Gastrocnemius medialis (tissue), 4 donors: ENCODE measurements at places on chromosomes 6 and 20.
A peak's percentile ranks its signal among the peaks of the same experiment; 100 is the strongest.

DNA sequence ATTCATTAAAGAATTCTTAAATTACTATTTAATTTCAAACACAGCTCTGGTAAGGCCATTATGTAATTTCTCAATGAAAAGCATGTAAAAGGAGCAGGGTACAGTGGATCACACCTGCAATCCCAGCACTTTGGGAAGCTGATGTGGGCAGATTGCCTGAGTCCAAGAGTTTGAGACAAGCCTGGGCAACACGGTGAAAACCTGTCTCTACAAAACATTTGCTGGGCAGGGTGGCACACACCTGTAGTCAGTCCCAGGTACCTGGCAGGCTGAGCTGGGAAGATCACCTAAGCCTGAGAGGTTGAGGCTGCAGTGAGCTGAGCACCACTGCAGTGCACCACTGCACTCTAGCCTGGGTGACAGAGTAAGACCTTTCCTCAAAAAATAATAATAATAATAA, 37.4 kb downstream of the MDN1 start:
- no peak overlapping the region for H3K27ac ChIP-seq
- no peaks in the 10 kb centered on the region for H3K27me3 ChIP-seq
- no peak overlapping the region for H3K4me3 ChIP-seq

- no peaks in the 10 kb centered on the region for H3K27me3 ChIP-seq
- H3K4me3 ChIP-seq, result no peak overlapping the region
- H3K36me3 ChIP-seq, result no peaks in the 10 kb centered on the region
- peak overlapping the region; percentile 89 for H3K27ac ChIP-seq
Observed at GRCh38 chr6:105170059-105170458, 9.8 kb downstream of the POPDC3 start.

GRCh38 chr6:2765896-2766766, 938 bp downstream of the WRNIP1 start:
- H3K36me3 ChIP-seq, result no peaks in the 10 kb centered on the region
- H3K27ac ChIP-seq, result peak overlapping the region; percentile 96
- no peak for DNase-seq
- peaks cover 55% of the 10 kb centered on the region for H3K4me1 ChIP-seq

- no peak for DNase-seq
- no peak overlapping the region for H3K27ac ChIP-seq
- H3K27me3 ChIP-seq, result no peaks in the 10 kb centered on the region
- no peak overlapping the region for H3K4me3 ChIP-seq
Observed at GRCh38 chr6:166848979-166849748, 107.2 kb downstream of the RNASET2 start.

DNA sequence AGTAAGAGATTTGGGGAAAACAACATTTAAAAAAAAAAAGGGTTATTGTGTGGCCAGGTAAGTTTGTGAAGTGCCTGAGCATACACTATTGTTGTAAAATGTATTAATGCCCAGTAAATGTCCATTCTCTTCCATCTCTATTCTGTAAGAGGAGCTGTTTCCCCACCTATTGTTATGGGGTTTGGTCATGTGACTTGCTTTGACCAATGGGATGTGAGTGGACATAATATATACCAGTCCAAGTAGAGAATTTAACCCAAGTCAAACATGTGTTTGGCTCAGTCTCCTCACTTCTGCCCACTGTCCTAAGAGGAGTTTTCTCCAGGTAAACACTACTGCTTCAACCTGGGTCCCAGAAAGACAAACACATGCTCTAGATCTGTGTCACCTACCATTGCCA, 377.1 kb downstream of the FOXA2 start:
- H3K4me1 ChIP-seq, result no peaks in the 10 kb centered on the region
- no peaks in the 10 kb centered on the region for H3K36me3 ChIP-seq
- DNase-seq, result no peak
- no peaks in the 10 kb centered on the region for H3K27me3 ChIP-seq
- no peak overlapping the region for H3K27ac ChIP-seq

GRCh38 chr6:134921721-134922261, 28.1 kb downstream of the ALDH8A1 start:
- peak overlapping the region; percentile 59 for H3K27ac ChIP-seq
- H3K27me3 ChIP-seq, result no peaks in the 10 kb centered on the region

- H3K27me3 ChIP-seq, result no peaks in the 10 kb centered on the region
- H3K36me3 ChIP-seq, result no peaks in the 10 kb centered on the region
- no peak overlapping the region for H3K27ac ChIP-seq
- H3K4me1 ChIP-seq, result no peaks in the 10 kb centered on the region
- H3K4me3 ChIP-seq, result no peak overlapping the region
Observed at GRCh38 chr6:132063738-132064137, 112.6 kb upstream of the CCN2 start.

DNA sequence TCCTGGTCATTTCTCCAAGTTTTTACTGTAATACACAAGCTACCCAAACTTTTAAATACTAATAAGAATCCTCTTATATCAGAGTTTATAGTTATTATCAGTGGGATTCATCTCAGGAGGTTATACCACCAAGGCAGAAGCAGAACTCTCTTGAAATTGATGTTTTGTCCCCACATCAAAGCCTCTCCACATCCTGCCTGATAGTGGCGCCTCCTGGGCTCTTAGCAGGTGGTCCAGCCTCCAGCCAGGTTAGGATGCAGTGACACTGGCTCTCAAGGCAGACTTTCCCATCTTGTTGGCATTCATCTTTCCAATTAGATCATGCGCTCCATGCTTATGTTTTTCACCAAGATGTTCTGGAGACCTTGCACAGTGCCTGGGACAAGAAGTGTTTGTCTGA, 81.8 kb upstream of the INSM1 start:
- no peak overlapping the region for H3K4me3 ChIP-seq
- DNase-seq, result no peak
- no peaks in the 10 kb centered on the region for H3K27me3 ChIP-seq
- H3K4me1 ChIP-seq, result no peaks in the 10 kb centered on the region

DNA sequence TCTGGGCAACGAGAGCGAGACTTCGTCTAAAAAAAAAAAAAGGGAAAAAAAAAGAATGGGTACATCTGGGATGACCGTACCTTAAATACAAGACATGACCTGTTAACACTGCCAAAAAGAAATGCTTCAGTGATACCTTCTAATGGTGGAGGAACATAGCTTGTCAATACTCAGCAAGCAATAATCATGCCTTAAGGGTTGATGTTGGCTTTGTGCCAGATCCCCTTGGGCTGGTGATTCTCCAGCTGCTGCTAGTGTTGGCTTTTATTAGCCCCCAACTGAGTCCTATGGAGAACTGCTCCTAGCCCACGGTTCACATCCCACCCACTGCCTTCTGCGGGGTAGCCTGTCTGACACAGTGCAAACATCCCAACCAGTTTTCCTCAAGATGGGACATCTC, 134.9 kb downstream of the PLCB1 start:
- no peaks in the 10 kb centered on the region for H3K27me3 ChIP-seq
- no peak for DNase-seq
- H3K27ac ChIP-seq, result no peak overlapping the region
- H3K4me3 ChIP-seq, result no peak overlapping the region
- no peaks in the 10 kb centered on the region for H3K36me3 ChIP-seq
- H3K4me1 ChIP-seq, result no peaks in the 10 kb centered on the region

DNA sequence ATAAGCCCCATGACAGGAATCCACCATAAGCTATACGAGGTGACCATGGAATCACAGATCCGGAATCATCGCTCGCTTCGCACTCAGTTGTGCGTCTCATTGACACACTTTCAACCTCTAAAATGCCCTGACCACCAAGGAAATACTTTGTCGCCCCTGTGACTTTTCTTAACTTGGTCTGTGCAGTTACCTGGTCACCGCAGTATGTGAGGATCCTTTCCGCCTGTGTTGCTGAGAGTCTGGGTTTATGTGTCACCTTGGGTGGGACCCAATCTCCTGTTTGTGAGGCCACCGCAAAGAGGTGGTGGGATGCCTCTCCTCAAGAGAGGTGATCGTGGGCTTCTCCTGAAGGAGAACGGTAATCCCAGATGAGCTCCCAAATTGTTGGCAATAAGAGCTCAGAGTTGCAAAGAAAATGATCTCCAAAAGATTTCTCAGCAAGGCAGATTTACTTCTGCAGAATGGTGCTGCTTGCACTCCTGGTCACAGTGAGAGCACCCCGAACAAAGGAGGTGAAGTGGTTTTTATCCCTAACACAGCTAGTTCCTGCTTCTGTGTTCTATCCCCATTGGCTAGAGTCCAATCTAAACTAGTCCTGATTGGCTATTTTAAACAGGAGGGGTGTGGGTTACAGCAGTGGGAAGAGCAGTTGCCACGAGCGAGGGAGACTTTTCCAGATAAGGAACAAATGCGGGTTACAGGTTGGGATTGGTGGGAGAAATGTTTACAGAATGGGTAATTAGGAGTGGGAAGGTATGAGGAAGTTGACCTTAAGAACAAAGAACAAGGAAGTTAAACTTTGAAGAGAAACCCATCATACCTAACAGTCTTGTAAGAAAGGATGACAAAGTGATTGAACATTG, 9.1 kb upstream of the ZNFX1 start:
- H3K4me1 ChIP-seq, result peaks cover 17% of the 10 kb centered on the region
- DNase-seq, result no peak
- no peak overlapping the region for H3K27ac ChIP-seq
